Activated CD8-positive, alpha-beta memory T cell treated with anti-CD3 and anti-CD28 coated beads for 1 hour (primary cell): ENCODE measurements at places on chromosomes 1 and 21.

- DNase-seq, result no peak
These were observed 402.9 kb downstream of the PTPRU start for GRCh38 chr1:29639156-29639736.

DNA sequence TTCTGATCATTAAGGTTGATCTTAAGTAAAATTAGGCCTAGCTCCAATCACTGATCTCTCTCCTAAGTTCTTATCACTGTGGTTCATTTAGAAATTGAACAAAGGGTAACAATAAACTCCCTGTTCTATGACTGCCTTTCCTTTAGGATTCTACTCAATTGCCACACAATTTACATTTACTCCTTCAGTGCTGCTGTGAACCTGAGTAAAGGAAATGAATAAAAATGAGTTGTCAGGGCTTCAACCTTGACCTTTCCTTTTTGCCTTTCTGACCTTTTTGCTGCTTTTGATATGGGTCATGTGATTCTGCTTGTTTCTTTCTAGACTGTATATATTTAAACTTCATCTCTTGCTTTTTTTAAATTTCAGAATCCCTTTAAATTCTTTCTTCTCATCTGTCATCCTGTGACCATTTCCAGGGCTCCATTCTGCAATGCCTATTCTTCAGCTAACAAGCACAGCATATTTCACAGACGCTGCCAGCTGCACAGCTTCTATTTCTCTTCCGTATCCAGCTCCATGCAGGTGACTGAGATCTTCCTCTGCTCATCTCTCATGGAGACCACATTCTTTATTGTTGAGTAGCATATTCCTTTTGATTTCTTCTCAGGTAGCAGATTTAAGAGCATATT is 3.2 kb downstream of the LRRC8B start:
- no peak for DNase-seq

DNA sequence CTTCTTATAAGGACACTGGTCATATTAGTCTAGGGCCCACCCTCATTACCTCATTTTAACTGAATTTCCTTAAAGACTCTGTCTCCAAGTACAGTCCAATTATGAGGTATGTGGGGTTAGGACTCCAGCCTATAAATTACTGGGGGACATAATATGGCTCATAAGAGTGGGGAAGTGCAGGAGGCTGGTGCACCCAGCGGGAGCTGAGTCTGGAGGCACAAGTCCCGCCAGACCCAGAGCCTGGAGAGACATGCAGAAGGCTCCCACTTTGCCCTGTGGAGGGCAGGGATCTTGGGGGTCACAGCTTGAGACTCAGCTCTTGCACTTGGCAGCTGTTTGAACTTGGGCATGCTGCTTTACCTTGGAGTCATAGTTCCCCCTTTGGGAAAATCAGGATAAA is 250.4 kb downstream of the RHOU start:
- DNase-seq, result no peak

- no peak for DNase-seq
These were observed 50.4 kb downstream of the MIGA1 start for GRCh38 chr1:77829851-77830250.

- no peak for DNase-seq
These were observed 278.2 kb downstream of the NTNG1 start for GRCh38 chr1:107419003-107419402.

DNA sequence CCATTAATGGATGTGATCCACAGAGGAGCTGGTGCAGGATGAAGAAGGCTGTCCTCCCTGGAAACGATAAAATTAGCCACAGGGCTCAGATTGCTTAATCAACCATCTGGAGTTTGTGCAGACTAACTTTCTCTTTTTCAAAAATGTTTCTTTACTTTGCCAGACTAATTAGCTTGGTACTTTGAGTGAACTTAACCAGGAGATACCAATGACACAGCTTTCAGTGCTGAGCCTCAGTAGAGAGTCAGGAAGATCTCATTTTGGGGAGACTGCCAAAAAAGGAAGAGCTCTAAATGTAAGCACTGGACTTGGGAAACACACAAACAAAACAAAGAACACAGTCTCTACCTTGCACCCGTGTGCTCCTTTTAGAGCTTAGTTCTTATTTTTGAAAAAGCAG is 248.1 kb upstream of the DEPDC1 start:
- DNase-seq, result no peak

GRCh38 chr1:241639623-241640148 is 483 bp downstream of the CHML start:
- DNase-seq, result peak; percentile 22
